Activated CD4-positive, alpha-beta T cell treated with anti-CD3 and anti-CD28 coated beads, Interleukin-10, Interleukin-2, amounts not matched to agents 100 ng/mL and 50 ng/mL, durations not matched to agents 16 hours and 8 hours (primary cell): ENCODE measurements at places on chromosomes 4 and X.

DNA sequence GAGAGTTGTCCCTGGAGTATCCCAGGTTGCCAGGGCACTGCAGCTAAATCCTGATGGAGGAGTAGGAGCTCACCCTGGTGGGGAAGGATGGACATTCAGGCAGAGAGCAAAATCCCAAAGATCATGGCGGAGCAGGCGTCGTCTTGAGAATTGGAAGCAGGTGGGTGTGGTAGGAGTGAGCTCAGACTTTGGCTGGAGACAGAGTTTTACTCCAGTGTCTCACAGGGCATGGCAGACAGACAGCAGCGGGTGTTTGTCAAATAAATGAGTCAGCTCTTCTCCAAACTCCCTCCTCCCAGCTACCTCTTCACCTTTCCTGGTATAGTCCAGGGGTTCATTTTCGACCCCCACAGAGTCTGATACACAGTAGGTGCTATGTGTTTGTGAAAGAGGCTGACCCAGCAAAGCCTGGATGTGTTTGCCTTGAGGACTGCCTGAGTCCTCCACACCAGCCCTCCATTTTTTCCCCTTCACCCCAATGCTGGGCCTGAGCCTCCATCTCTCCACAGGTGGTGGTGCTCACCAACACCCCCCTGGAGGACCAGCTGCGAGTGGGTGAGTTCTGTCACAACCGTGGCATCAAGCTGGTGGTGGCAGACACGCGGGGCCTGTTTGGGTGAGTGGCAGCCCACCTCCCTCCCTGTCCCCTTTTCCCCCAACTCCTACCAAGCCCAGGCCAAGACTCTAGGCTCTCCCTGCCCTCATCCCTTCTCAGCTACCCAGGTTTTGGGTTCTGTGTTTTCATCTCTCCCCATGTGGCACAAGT lies 6.9 kb downstream of the UBA1 start:
- no peak for DNase-seq

GRCh38 chr4:94913316-94913715 lies 155.6 kb downstream of the BMPR1B start:
- peak; percentile 18 for DNase-seq

DNA sequence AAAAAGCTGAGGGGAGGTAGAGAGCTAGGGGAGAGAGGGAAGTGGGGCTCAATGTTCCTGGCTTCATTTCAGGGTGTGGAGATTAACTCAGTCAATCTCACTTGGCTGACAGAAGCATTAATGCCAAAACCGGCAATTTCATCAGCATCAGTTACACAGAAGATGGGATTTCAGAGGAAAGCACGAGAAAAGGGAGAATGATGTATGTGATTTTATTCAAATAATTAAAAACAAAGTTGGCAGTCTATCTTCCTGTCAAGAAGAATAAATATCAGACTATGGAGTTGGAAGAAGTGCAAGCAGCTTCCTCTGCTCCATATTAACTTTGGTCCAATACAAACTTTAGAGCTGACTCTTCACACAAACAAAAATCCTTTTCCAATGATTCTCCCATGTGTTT lies 29.6 kb upstream of the HCCS start:
- no peak for DNase-seq

DNA sequence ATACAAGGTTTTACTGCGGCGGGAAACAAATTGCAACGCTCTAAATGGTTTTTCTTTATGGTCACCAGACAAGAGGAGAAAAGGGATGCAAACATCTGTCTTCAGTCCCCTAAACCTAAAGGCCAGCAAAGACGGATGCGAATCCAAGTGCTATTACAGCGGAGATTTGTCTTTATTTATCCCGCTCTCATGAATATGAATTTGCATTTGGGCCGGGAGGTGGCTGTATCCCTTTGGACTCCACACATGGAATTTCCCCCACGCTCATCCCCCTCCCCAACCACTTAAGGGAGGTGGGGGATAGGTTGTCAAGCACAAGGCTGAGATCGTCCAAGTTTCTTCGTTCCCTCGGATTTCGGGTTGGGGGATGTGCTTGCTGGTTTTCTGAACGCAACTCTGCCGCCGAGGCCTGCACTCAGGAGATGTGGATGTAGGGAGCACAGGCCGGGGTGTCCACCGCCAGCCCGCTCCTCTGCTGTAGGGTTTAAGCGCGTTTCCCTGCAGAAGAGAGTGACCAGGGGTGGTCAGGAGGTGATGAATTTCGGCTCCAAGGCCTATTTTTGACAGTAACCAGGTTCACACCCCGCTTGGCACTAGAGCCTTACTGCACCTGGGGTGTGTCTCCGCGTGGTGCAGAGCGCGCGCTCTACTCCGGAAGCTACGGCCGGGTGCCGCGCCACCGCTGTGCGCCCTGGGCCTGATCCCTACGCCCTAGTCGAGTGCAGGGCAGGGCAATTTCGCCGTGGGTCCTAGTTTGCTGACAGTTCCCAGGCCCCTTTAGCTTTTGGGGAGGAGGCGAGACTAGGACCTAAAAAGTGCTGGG lies 2.3 kb upstream of the PHOX2B start:
- DNase-seq = no peak

GRCh38 chr4:177505171-177505615 lies 63.0 kb upstream of the AGA start:
- no peak for DNase-seq

DNA sequence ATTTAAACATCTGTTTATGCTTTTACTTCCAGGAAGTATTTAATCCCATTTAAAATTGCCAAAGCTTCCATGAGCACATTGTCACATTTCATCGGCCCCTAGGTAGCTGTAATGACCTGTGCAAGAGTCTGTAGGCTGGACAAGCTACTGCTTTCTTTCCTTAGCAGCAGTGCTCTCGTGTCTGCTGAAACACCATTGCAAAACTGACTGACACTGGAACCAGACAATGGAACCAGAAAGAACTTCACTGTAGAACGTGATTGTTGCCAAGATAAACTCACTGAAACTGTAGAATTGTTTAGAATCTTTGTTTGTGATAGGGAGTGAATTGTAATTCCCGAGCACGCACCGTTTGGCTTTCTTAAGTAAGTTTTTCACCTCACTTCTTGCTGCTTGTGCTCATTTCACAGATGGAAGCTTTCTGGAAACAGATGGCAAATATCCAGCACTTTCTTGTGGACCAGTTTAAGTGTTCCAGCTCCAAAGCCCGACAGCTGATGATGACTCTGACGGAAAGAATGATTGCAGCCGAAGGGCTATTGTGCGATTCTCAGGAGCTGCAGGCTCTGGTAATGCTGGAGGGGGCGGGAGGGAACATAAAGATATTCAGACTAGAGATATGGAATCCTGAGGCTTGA lies 36.9 kb downstream of the EVC start:
- DNase-seq = no peak

- no peak for DNase-seq
Measured at GRCh38 chr4:151715881-151716280, 44.9 kb downstream of the GATB start.

DNA sequence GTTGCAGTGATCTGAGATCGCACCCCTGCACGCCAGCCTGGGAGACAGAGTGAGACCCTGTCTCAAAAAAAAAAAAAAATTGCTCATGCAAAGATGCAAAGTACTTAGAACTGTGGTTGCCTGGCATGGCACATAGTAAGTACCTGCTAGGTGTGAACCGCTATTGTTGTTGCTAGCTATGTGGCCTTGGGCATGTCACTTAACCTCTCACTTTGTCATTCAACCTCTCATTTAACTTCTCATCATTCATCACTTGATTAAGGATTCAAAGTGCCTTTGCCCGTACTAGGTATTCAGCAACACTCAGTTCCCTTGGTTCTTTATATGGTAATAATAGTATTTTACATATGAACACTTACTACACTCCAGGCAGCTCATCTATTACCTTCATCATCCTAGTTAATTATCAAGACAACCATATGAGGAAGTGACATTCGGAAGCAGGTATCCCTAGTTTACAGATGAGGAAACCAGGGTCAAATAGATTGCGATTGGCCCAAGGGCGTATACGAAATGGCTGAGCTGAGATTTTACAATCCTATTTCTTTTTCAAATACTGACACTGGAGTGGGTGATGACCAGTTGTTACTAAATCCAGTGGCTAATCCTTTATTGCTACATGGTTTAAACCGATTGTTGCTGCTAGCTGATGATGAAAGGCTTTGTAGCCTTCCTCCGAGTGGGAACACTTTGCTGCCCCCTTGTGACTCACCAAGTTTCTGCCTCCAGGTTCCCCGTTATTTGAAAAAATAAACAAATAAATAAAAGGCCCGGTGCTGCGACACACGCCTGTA lies 28.8 kb upstream of the SOWAHD start:
- peak; percentile 75 for DNase-seq

GRCh38 chrX:21738950-21739287 lies 19.0 kb downstream of the SMPX start:
- no peak for DNase-seq

GRCh38 chr4:84503495-84504437 lies 4.7 kb upstream of the NKX6-1 start:
- peak; percentile 64 for DNase-seq
